ENCODE measurements at places on chromosomes 2 and 18.

- DNase-seq, result no peak
These were observed 118.4 kb downstream of the BMPR2 start for GRCh38 chr2:202494300-202495229.

DNA sequence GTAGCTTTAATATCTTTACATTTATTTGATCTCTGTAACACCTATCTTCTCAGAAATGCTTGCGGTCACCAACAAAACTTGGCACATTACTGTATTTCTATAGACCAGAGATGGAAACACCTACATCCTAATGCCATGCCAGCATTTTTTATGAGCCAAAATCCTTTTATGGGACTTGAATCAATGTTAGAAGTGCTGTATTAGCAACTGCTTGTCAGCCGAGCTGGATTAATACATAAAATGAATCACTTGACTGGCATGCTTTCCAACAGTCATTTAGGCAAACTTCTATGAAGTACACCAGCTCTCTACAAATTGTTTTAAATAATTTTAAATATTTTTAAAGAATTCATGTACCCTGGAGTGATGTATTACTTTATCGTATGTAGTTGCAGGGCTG lies 272.9 kb upstream of the NRP2 start:
- DNase-seq, result no peak

DNA sequence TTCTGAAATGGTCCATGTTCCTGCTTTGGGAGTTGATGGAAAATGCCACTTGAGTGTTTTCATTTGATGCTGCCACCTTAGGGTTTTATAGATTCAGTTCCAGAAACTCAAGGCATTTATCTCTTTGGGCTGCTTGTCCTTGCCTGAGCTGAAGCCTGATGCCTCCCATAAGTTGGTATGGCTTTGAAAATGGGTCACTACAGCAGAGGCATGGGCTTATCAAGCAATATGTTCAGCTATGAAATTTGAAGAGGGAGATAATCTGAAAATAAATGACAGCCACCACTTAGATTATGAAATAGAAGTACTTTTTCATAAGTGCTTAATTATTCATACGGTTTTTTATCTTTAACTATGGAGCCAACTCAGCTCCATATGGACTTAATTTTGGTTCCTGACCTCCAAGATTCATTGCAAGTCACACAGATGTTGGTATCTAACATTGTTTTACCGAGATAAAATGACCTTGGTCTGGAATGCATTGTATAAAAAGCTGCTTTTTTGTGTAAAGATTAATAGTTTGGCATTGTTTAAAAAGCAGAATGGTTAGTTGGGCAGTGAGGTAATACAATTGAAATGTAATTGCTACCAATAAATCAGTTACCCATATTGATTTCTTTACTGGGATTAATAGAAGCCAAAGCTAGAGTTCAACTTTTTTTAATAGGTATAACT lies 4.5 kb downstream of the SLC14A1 start:
- no peak for DNase-seq

- no peak for DNase-seq
These were observed 158.2 kb downstream of the TDRD15 start for GRCh38 chr2:21281791-21282514.

DNA sequence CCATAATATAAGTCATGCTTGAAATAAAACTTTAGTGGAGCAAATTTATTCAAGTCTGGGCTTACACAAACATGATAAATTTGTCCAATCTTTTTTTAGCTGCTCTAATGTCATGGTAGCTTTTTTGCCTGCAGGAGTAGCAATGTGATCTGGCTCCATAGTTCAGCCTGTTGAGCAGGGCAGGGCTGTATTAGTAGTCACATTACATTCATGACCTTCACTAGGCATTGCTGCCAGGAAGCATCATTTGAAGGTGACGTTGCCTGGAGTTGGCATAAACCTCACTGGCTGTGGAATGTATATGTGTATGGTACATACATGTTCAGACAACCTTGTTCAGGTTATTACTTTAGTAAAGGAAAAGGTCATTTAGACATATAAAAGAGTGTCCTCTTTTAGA lies 76.6 kb downstream of the CCDC85A start:
- DNase-seq, result no peak

DNA sequence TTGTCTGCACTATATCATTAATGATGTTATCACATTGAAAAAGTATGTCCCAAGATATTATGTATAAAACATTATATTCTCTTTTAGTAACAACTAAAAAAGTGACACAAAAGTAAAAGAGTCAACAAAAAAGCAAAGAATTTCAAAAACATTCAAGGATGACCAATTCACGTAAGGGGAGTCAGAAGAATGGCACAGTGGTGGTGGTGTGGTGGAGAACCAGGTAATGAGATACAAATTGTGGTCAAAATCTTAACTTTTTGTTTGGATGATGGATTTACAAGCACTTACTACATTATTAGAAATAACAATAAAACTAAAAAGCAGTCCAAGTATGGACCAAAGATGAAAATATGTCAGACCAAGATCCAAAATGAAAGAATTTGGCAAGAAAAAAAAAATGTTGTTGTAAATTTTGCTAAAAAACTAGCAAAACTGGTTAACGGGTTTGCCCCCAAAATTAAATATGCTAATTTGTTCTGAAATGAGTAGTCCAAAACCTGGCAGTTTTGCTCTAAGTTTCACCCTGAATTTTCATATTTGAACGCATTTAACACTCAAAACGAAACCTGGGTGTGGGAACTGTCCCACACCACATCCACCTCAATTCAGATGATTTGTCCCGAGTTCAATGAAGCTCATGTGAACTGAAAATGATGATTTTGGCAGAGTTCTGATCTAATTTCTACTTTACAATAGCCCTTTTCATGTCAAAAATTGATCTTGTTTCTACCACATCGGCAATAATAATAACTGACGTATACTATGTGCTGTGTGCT lies 135.8 kb downstream of the IKZF2 start:
- DNase-seq, result no peak

DNA sequence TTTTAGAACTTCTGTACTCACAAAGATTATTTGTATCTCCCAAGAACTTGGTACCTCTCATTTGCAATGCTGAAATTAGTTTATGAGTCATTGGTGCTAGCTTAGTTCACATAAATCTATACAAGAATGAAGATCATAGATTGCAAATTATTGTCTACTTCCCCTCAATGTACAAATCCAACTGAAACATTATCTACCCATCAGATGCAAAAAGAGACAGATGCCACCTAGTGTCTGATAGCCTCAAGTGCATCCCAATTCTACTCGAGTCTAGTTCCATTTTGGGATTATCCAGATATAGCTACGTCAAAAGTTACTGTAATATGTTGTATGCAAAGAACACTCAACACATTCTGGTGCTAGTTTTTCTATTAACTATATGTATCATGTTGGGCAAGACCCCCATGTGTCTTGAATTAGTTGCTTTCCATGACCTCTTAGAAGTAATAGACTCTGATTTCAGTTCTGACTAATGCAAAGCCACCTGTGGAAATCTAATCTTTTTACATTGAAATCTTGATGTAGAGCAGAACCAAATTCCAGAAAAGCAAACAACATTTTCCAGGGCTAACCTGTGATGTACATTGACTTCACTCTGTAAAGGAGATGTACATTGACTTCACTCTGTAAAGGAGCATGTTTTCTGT lies 210.0 kb downstream of the RBM43 start:
- no peak for DNase-seq

- no peak for DNase-seq
These were observed 23.9 kb downstream of the MTHFD2 start for GRCh38 chr2:74222300-74222650.

DNA sequence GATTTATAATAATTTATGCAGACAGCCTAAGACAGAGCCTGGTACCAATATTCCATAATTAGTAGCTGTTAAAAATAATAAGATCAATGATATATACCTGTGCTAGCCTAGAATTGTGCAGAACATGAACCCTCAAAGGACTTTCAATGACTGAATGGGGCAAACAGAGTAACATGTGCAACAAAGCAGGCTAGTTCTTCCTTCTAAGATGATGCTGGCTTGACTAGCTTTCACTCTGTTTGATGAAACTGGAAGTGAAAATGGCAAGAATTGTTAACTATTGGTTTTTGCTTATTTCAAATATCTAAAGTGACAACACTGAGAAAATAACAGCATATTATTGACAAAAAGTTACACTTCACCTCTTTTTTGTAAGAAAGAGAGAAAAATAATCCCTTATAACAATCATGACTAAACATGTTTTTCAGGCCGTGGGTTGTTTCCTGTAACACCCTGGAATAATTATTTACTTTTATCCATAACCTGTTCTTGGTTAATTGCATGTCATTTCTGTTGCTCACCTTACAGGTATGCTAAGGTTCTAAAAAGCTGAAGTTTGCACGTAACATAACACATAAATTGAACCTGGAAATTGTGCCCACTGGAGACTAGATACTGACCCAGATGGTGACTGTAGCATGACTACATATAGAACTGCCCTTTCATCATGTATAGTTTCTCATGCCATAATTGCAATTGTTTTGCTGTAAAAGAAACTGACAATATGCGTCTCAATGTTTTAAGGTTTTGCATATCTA lies 108.7 kb downstream of the C18orf54 start:
- DNase-seq, result no peak

GRCh38 chr18:40851014-40851429 lies 1104.0 kb upstream of the PIK3C3 start:
- no peak for DNase-seq

GRCh38 chr2:195320413-195320973 lies 336.5 kb upstream of the SLC39A10 start:
- DNase-seq, result no peak

- no peak for DNase-seq
These were observed 850 bp downstream of the DNAJB2 start for GRCh38 chr2:219279916-219280516.

GRCh38 chr2:15660491-15661294 lies 69.0 kb downstream of the DDX1 start:
- DNase-seq, result no peak

DNA sequence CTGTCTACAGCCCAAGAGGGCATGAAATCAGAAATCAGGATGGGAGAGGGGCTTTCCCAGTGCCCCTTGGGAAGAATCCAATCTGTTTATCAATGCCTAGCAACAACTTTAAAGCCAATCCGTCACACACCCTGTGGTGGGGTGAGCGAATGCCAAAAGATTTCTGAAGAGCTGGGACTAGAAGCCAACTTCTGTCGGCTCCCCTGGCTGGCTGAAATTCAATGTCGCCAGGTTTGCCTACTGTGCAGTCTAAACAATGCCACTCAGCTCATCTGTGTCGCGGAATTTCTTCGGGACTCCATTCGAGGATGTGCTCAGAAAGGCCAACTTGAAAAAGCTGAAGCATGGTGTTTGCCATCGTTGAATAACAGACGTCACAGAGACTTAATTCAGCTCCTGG lies 31.5 kb upstream of the NCKAP5 start:
- no peak for DNase-seq

DNA sequence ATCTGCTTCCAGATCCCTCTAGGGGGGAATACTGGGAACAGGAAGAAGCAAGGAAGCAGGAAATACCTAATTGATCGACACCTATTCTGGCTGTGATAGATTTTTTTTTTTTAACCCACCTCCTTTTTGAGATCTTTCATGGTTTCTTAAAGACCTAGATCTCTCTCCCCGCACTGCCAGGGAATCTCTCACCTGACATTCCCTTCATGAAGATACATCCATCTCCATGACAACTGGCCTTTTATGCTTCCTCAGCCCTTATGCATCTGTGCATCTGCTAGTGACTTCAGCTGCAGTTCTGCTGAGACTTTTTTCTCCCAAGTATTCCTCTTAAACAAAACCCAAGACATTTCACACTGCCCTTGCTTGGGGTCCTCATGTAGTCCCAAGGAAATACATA lies 21.1 kb upstream of the CPO start:
- DNase-seq, result no peak

DNA sequence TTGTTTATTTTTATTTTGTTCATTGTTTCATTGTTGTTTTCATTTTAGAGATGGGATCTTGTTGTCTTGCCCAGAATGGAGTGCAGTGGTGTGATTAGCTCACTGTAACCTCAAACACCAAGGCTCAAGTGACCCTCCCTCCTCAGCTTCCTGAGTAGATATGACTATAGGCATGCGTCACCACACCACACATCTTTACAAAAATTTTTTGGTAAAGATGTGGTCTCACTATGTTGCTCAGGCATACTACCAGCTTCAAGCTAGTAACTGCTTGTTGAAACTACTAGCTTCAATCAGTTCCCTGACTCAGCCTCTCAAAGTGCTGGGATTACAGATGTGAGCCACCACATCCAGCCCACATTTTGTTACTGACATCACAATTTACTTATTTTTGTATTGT lies 14.8 kb downstream of the FAM237A start:
- DNase-seq, result no peak

GRCh38 chr2:139357972-139358371 lies 577.8 kb upstream of the NXPH2 start:
- DNase-seq, result no peak

DNA sequence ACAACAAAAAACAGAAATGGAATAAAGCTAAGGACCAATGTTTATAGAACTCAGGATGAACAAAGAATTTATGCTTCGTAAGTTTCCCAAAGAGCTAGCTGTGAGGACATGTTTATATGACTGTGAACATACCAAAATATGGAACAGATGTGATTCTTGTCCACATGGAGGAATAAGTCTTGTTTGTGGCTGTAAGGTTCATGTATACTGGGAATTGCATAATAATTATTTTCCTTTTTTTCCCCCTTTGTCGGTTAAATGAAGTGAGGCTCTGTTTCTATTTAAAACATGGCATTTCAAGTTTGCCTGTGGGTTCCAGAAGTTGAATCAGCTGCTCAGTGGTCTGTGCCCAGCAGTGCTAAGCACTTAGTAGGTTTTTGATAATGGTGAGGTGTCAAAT lies 108.1 kb downstream of the FHOD3 start:
- no peak for DNase-seq

- DNase-seq, result peak; percentile 87
These were observed 101.3 kb upstream of the GPR45 start for GRCh38 chr2:105140240-105140568.

- DNase-seq, result no peak
These were observed 550.1 kb downstream of the SPAG16 start for GRCh38 chr2:213834331-213834730.

GRCh38 chr2:65823511-65823910 lies 391.1 kb upstream of the SPRED2 start:
- DNase-seq, result no peak

GRCh38 chr18:46264255-46264654 lies 160.1 kb downstream of the HAUS1 start:
- no peak for DNase-seq
